ENCODE measurements at places on chromosomes 11 and 22.

DNA sequence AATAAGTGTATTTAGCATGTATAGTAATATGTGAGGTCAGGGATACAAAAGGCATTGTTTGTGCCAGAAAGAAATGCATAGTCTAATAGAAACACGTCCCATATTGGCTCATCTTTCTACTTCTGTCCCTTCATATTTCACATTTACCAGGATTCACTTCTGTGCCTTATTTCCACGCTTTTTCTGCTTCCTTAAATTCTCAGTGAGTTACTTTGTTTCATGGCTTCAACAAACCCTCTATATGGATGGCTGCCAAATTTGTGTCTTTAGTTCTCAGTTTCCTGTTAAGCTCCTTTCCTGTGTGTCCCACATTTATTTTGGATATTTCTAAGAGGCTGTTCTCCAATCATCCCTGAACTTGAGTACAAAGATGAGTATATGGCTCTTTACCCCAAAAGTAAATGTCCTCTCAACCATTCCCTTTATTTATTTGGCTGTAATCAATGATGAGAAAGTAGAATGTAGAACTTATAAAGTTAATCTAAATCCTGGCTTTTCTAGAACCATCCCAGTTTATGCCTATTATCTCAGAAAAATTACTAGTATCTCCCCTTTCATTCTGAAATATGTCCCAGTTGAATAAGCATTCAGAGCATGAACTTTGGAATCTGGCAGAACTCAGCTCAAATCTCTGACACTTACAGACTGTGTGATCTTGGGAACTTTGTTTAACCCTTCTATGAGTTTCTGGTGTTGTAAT lies 23.5 kb downstream of the OR8B12 start:
- no peak for DNase-seq

DNA sequence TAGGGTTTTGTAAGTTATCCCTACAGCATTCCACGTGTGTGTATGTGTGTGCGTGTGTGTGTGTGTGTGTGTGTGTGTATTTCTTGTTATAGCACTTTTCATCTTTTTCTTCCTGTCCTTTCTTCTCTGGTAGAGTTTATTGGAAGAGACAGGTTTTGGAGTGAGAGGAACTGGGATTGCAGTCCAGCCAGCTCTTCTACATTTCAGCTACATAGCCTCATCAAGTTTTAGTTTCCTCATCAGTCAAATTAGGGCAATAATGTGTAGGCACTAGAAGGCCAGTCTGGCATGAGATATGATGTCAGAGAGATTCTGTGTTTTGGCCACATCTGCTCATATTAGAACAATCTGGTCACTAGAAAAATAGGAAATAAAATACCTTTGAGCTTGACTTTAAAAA lies 1283.5 kb upstream of the TENM4 start:
- DNase-seq, result no peak

DNA sequence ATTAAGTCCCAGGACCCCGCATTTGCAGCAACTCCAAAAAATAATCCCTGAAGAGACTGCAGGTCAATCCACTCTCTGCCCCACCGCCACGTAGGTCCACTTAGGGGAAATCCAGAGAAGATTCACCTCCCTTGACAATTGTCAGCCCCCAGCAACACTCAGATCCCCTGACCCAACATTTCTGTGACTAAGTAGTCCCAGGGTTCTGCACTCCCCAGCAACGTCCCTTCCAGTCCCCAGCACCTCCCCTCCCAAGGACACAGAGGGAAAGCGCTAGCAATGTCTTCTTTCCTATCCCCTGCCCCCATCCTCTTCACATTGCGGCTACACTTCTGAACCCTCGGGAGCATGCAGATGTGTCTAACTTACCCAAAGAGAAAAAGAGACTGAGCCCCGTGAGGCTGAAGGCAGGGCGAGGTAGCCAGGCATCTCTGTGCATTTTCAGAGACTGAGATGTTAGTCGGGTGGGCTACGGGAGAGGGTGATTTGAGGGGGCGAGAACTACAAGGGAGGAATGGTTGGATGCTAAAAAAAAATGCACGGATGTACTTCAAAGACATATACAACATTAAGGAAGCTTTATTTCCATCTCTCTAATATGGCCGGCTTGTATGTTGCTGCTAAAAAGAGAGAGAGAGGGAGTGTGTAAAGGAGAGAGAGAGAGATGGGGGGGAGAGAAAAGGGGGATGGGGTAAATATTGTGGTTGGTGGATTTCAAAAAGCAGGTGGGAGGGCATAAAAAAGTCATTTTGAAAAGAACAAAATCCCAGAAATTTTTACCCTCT lies at the start of gene SCN2B:
Gene SCN2B (minus strand): TSS at position 647 of the 785 bp plus-strand sequence. CDS start 208 bp downstream, at position 439.
- no peak for DNase-seq

- DNase-seq, result no peak
Measured at GRCh38 chr22:31561970-31562369, 65.6 kb downstream of the SFI1 start.

GRCh38 chr22:45435544-45436139 lies 22.1 kb downstream of the RIBC2 start:
- peak; percentile 59 for DNase-seq

DNA sequence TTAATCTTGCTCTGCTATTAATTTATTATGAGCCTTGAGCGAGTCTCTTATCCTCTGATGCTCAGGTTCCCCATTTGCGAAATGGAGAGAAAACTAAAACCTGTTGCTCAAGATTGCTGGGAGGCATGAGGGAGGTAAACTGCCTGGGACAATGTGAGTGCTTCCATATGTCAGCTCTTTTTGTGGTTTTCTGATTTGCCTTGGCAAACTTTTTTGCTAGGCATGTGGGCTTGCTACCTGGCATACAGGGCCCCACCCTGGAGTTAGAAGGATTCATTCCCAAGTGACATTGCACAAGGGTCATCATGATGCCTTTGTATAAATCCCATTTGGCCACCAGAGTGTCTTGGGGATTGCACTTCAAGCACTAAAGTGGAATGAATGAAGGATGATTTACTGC lies 22.4 kb downstream of the TSPAN18 start:
- DNase-seq, result no peak

DNA sequence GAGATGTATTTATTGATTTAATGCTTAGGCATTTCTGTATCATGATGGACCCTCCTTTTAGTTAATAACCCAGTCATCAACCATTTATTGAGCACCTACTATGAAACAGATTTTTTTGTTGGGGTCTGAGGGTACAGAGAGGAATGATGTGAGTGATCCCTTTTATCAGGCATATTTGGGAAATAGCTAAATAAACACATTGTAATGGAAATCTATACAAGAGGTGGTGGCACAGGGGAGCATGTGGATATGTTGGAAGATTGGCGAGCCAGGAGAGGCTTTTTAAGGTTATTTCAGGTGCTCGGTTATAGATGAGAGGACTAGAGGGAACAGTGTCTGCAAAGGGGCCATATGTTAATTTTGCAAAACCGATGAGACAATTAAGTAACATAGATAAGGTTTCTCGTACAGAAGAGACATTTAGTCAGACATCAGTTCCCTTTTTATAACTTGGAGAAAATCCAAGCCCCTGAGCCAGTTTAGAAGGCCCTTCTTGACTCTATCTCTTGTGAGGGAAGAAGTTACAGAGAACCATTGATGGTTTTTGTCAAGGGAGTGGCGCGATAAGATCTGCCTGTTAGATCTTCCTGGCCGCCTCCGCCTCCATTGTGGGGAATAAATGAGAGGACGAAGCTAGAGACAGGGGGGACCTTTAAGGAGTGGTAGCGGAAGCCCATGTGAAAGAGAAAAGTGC lies 2.0 kb downstream of the ATXN10 start:
- DNase-seq, result no peak

- DNase-seq, result no peak
Measured at GRCh38 chr11:26997378-26997777, 3.5 kb downstream of the FIBIN start.

DNA sequence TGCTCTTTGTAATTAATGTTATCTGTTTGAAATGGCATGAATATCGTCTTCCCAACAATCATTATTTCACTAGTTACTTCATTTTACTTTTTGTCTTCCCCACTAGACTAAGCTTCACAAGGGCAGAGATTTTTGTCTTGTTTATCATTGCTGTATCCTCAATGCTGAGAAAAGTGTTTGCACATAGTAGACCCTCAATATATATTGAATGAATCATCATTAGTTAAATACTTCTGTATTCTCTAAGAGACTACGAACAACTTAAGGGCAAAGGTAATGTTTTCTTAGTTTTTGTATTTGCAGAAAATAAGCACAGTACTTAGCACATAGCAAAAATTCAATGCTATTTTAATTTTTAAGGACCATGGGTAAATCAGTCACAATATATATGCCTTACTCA lies 95.9 kb downstream of the CCDC73 start:
- DNase-seq, result no peak

- DNase-seq, result no peak
Measured at GRCh38 chr11:11400635-11401232, 47.7 kb upstream of the CSNK2A3 start.

DNA sequence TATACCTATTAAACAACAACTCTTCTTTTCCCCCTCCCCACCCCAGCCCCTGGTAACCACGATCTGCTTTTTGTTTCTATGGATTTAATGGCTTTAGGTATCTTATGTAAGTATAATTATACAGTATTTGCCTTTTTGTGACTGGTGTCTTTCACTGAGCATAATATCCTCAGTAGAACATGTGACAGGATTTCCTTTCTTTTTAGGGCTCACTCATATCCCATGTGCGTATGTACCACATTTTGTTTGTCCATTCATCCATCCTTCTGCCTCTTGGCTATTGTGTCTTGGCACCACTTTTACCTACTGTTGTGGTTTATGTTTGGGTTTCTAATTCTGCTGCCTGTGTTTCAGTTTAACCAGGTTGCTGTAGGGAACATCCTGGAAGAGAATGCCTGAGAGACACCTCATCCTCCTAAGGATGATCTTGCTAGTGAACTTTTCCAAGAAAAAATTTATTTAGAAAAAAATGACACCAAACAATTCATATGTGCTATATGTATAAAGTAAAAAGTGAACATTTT lies 77.6 kb upstream of the SESN3 start:
- no peak for DNase-seq

DNA sequence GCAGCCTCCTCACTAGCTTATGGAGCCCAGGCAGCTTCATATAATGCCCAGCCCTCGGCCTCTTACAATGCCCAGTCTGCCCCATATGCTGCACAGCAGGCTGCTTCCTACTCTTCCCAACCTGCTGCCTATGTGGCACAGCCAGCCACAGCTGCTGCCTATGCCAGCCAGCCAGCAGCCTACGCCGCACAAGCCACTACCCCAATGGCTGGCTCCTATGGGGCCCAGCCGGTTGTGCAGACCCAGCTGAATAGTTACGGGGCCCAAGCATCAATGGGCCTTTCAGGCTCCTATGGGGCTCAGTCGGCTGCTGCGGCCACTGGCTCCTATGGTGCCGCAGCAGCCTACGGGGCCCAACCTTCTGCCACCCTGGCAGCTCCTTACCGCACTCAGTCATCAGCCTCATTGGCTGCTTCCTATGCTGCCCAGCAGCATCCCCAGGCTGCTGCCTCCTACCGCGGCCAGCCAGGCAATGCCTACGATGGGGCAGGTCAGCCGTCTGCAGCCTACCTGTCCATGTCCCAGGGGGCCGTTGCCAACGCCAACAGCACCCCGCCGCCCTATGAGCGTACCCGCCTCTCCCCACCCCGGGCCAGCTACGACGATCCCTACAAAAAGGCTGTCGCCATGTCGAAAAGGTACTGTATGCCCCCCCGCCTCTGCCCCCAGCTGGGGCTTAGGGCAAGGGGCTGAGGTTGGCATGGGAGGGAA lies 8.8 kb downstream of the RBM14 start:
- no peak for DNase-seq

GRCh38 chr11:130631119-130631518 lies 182.7 kb downstream of the ADAMTS15 start:
- DNase-seq, result no peak

GRCh38 chr11:12074529-12075195 lies 35.7 kb upstream of the MICAL2 start:
- DNase-seq, result no peak

- no peak for DNase-seq
Measured at GRCh38 chr11:60777572-60777971, 7.6 kb upstream of the MS4A10 start.

DNA sequence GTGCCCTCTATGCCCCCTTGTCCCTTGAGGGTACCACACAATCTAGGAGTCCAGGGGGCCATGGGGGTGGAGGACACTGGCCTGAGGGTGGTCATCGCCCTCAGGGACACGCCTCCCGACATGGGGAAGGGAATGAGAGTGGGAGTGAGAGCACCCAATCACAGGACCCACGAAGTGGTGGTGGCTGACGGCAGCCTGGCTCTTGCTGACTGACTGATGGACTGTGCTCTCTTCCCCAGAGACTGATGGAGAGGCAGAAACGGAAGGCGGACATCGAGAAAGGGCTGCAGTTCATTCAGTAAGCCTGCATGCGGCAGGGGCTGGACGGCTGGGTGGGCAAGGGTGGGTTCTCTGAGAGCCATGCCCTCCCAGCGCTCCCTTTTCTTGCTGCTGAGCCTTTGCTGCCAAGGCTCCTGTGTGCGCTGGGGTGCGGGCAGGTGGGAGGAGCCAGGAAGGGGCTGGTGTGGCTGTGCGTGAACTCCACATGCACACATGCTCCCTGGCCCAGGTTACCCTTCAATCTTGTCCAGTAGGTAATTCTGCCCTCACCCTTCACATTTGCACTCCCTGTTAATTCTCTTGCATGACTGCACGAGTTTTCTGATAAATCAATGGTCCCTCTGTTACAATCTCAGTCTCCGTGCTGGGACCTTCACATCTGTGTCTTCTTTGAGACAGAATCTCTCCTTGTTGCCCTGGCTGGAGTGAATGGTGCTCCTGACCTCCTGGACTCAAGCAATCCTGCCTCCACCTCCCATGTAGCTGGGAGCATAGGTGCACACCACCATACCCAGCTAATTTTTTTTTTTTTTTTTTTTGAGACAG lies 19.3 kb downstream of the ZC3H7B start:
- DNase-seq, result no peak

- no peak for DNase-seq
Measured at GRCh38 chr11:77497368-77497767, 23.5 kb upstream of the PAK1 start.

DNA sequence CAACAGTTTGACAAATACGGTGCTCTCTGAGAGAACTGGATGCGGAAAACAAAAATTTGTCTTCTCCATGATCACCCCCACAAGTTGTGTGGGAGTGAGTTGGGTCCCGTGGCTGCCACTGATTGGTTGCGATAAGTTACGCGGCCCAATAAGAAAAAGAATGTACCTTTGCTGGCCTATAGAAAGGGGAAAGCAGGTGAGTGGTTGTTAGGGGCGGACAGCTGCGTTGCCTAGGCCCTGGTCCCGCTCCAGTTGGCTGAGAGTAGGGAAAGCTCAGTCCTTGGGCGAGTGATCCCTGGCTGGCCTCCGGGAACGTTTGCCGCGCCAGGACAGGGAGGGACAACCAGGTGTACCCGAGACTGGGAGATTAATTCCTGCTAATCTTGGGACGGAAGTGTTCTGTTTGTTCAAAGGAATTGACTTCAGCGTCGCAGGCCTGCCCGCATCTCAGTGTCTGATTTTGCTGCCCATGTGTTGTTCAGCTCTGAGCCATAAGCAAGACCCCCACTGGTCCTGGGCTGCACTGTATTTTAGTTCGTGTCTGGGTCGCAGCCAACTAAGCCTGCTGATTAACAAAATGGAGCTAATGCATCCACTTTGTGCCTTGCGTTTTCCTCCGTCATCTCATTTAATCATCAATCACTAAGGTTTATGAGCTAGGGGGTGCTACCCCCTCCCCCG lies 773 bp upstream of the SYVN1 start:
- DNase-seq, result peak; percentile 76

All from activated gamma-delta T cell treated with anti-CD3 and anti-CD28 coated beads, Interleukin-2, amount 50 U/mL, for 16 hours (primary cell).